ENCODE measurements at places on chromosomes 6 and 20. TPM values are rescaled to one million over a fixed set of nuclear protein-coding genes. Genes with fewer than 3 reads are reported as not detected.

CLDN20 gene
- total RNA-seq, result not detected

LCA5 gene
- total RNA-seq, result 5.8 TPM

PAX1 gene
- not detected for total RNA-seq

C4B gene
- total RNA-seq, result 3.7 TPM

DNA sequence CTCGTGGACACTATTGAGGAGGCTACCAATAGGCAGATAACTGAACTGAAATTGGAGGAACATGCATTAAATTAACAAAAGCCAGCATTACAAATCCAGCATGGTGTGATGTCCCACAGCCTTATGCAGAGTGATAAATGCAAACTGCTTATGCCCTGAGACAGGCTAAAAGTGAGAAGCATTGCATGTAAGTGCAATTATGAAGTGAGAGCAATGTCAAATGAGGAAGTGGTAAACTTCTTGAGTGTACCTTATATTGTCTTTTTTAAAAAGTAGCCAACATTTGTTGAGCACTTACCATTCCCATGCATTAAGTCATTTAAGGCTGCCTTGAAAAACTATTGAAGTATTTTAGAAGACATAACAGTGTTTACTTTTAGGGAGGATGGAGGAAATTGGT, 212.2 kb downstream of the TBC1D7 start:
- no peaks in the 10 kb centered on the region for H3K36me3 ChIP-seq
- DNase-seq, result no peak
- H3K4me3 ChIP-seq, result no peak overlapping the region
- no peaks in the 10 kb centered on the region for H3K4me1 ChIP-seq

DNA sequence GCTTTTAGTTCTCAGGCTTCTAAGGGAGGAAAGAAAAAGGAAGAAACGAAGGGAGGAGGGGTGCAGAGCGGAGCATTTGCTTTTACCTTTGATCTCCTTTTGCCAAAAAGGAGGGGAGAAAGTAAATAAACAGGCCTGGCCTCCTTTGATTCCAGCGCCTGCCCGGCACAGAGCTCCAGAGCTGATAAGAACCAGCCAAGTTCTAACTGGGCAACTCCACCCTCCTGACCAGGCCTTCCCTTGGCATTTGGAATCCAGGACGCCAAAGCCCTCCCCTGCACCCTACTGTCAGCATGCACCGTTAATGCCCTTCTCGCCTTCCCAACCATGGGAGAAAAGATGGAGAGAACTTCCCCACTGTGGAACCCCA, 120.8 kb upstream of the PTPN1 start:
- H3K27ac ChIP-seq, result no peak overlapping the region
- no peak overlapping the region for H3K4me3 ChIP-seq
- peaks cover 9% of the 10 kb centered on the region for H3K4me1 ChIP-seq
- DNase-seq, result no peak

GRCh38 chr6:118735320-118735719, 83.9 kb upstream of the CEP85L start:
- H3K27ac ChIP-seq, result no peak overlapping the region
- H3K36me3 ChIP-seq, result no peaks in the 10 kb centered on the region
- H3K27me3 ChIP-seq, result no peaks in the 10 kb centered on the region
- DNase-seq, result no peak

DNA sequence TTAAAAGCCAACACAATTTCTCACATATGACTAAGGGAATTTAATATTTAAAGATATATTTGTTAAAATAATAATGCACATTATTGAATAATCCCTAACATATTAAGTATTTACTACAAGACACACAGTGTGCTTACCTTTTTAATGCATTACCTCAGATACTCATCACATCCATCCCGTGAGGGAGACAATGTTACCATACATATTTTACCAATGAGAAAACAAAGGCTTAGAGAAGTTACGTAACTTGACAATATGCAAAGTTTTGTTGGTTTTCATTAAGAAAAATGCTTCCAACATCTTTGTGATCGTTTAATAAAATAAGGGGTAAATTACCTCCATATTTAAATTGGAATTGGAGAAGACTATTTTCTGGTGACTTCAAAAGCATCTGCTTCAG, 4.3 kb downstream of the IFNGR1 start:
- H3K27me3 ChIP-seq, result no peaks in the 10 kb centered on the region
- no peaks in the 10 kb centered on the region for H3K36me3 ChIP-seq

DNA sequence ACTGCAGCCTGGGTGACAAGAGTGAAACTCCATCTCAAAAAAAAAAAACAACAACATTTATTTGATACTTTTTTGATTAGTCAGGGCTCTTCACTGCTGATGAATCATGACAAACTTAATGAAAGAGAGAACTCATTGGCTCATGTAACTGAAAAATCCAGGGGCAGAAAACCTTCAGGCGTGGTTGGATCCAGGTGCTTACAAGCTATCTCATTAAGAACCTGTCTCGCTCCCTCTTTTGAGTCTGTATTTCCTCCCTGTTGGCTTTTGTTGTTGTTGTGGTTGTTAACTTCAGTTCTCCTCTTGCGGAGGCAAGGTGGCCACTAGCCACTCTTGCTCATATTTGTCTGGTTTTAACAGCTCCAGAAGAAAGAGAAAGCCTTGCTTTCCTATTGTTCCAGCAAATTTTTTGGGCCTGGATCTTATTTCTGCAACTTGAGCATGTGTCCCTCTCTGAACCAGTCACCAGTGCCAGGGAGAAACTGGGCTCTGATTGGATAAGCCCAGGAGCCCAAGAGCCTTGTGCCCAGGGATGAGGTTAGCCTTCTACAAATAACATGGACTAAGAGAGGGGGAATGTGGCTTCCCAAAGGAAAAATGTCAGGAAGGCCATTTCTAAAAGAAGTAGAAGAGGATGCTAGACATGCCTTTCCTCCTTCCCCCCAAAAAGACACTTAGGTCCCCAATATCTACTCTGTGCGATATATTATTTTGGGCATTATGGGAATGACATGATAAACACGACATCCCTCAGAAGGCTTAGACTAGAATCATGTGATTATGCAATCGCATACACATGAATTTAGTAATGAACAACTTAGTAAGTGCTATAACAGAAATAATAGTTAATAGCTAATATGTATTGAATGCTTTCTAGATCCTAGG, 64.5 kb downstream of the PHACTR2 start:
- H3K4me1 ChIP-seq, result peaks cover 36% of the 10 kb centered on the region
- no peaks in the 10 kb centered on the region for H3K36me3 ChIP-seq
- no peak overlapping the region for H3K4me3 ChIP-seq

DNA sequence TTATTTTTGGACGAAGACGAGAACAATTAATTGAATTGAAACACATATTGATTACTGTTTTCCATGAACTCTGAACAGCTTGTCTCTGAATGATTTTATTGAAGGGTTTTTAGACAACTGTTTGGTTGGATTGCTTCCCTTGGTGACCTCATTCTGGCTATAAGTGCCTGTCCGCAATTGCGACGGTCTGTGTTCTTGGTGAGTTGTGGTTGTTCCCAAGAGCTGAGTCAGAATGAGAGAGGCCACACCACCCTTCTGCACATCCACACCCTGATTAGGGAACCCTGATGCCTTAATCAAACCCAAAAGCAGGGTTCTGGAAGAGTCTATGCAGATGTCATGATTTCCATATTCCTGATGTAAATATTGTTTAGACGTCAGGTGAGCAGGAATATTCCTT, 747.0 kb downstream of the PTPRT start:
- no peaks in the 10 kb centered on the region for H3K4me1 ChIP-seq
- H3K27ac ChIP-seq, result no peak overlapping the region
- H3K27me3 ChIP-seq, result no peaks in the 10 kb centered on the region
- DNase-seq, result no peak

- peaks cover 28% of the 10 kb centered on the region for H3K4me1 ChIP-seq
- no peaks in the 10 kb centered on the region for H3K27me3 ChIP-seq
- DNase-seq, result no peak
- H3K4me3 ChIP-seq, result no peak overlapping the region
- no peak overlapping the region for H3K27ac ChIP-seq
These were observed 7.2 kb downstream of the PYGB start for GRCh38 chr20:25254986-25255680.

DNA sequence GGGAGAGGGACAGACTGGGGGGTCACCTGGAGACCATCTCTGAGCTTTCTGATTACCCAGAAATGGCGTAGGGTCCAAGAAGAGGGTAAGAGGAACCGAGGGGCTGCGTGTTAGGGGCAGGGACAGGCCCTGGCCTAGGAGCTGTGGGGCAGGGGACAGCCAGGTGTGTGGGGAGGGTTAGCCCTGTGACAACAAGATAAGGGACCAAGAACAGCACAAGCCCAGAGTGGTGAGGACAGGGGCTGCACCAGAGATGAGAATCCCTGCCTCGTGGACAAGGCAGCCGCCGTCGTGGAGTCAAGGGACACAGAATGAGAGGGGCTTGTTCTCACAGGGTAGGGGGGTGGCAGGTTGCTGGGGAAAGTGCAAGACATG, 449 bp upstream of the AVP start:
- no peak overlapping the region for H3K4me3 ChIP-seq
- H3K27ac ChIP-seq, result no peak overlapping the region
- no peaks in the 10 kb centered on the region for H3K36me3 ChIP-seq

Measured in astrocyte (in vitro differentiated cells and primary cell).